Left hindlimb (tissue), 1 donor: ENCODE measurements at places on chromosomes 5 and 9.

DNA sequence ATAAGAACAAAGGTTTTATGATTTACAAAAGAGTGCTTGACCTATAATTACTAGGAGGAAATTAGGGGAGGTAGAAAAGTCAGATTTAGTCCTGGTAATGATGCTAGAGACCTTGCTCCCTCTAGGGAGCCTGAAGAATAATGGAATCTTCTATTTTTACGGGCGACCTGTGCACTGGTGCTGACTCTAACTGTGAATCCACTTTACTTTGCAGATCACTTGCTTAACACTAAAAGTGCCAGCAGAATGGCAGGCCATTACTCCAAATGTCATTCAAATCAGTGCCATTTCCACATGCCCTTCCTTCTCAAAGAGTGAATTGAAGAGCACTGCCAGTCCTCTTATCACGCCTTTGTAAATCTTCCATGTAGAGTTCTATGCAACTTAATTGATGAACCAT lies 359.4 kb upstream of the ARRDC3 start:
- DNase-seq: no peak

- no peak for DNase-seq
These were observed 320.9 kb downstream of the IRX2 start for GRCh38 chr5:2430606-2431005.

DNA sequence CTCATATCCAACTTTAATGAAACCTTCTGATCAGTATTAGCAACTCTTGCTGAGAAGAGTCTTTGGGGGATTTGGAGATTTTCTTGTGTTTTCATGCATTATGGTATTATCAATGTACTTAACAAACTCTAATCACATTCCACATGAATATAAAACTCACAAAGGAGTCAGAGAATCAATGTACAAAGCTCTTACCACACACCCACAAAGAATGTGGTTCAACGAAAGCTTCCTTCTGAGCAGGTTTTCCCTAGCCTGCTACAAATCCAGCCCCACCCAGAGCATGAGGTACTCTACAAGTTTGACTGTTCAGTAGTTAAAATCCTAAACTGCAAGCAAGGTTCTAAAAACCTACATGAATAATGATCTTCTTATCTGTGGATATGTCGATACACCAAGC lies 210.1 kb downstream of the TARS1 start:
- no peak for DNase-seq

- peak; percentile 53 for DNase-seq
These were observed 81.4 kb downstream of the PGM5 start for GRCh38 chr9:68437785-68438184.

DNA sequence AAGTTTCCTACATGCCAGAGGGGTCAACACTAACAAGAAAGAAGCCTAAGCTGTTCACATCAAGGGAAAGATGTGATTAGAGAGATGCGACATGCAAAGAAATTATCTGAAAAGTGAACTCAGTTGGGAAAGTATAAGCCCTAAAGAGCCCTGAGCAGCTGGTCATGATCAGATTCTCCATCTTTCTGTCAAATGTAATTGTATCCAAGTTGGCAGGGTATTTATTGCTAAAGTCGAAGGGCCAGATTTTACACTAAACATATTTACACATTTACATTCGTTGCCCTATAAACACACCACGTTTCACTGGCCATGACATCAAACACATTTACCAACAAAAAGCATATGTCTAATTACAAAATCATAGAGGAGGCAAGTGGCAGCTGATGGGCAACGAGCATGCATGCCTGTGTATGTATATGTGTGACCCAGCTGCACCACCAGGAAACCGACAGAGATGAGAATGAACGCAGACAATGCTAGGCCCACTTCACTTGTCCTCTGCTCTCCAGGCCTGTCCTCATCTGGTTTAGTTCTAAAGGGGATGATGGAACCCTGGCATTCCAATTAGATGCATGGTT lies 6.3 kb downstream of the FOXD1 start:
- no peak for DNase-seq

DNA sequence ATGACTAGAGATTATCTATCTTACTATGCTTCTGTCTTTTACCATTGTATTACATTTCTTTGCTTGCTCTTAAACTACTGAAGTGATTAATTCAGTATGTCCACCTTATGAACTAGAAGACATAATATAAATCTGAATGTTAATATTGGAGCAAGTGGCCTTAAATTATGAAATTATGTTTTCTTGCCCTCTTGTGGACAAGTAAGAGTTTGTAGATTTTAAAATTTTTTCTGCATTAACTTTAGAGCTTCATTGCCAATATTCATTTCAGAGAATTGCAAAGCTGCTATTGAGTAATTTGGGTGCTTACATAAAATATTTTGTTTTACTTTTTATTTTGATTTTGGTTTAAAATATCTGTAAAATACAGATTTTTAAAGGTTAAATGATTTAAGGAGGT lies 55.3 kb downstream of the RANBP17 start:
- DNase-seq: no peak

DNA sequence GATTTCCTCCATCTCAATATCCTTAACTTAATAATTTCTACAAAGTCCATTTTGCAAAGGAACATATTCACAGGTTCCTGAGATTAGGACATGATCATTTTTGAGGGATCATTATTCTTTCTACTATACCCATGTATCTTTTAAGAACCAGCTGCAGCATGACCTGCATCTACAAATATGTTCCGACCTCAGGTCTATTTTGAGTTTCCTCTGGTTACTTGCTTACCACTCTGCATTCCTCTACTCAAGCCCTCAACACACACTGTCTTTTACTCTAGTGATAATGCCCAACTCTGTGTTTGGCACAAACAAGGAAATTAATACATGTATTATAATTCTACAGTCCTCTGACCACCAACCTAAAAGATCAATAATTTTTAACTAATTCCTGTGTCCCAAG lies 386.1 kb downstream of the DNAH5 start:
- no peak for DNase-seq

DNA sequence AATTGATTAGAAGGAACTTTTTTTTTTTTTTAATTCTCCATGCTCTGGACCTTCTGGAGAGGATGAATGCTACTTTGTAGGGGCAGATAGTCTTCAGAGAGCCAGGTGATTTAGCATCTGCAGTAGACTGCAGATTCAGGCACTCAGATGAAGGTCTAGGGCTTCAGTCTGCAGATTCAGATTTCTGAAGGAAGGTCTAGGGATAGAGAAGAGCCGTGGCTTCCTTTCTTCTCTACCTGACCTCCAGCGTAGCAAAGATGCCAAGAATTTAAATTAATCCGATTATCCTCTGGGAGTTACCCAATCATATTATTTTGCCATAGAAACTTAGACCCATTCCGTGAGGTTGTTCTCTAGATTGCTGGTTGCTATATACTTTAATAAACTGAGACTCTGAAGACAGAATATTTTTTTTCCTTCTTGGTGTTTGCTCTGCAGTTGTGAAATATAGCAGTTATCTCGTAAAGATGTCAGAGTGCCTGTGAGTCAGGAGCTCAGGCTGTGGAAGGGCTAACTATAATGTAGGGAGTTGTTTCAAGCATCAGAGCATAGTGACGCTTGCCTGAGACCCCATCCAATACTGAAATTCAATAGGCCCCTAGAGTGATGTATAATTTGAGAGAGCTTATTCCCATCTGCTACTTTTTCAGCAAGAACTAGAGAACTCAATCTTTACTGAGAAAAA lies 132.7 kb upstream of the SLC12A2 start:
- DNase-seq: no peak

DNA sequence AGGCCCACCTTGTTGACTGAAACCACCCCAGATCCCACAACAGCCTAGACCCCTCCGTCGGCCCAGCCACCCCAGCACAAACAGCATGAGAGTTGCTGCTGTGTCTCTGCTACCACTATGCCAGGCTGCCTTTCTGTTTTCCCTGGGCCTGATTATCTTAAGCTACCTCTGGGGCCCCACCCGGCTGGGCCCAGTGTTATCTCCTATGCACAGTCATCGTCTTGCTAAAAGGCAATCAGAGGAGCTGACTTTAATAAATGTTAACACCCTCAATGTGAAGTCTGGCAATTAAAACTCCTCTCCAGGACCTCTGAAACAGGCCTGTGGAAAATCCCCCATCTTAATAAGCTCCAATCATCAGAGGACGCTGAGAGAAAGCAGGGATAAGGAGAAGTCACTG lies 144.9 kb downstream of the FAM114A2 start:
- DNase-seq: no peak

GRCh38 chr9:127973169-127974000 lies 7.4 kb downstream of the EEIG1 start:
- DNase-seq: peak; percentile 32

GRCh38 chr5:135013947-135014570 lies 20.0 kb downstream of the PITX1 start:
- peak; percentile 63 for DNase-seq

DNA sequence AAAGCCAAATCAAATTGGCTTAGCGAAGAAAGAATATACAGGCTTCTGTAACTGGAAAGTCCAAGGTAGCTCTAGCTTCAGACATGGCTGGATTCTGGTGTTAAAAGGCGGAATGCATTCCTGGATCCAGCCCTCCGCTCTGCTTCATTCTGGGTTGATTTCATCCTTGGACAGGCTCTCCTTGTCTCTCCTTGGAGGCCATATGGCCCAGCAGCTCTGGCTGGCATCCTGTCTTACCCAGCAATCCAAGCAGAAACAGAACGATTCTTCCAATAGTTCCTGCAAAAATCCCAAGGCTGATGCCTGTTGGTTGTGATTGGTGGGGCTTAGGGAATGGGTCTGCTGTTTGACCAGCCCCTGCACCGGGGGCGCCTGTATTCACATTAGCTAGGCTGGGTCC lies 37.0 kb upstream of the SAP30L start:
- DNase-seq: no peak

DNA sequence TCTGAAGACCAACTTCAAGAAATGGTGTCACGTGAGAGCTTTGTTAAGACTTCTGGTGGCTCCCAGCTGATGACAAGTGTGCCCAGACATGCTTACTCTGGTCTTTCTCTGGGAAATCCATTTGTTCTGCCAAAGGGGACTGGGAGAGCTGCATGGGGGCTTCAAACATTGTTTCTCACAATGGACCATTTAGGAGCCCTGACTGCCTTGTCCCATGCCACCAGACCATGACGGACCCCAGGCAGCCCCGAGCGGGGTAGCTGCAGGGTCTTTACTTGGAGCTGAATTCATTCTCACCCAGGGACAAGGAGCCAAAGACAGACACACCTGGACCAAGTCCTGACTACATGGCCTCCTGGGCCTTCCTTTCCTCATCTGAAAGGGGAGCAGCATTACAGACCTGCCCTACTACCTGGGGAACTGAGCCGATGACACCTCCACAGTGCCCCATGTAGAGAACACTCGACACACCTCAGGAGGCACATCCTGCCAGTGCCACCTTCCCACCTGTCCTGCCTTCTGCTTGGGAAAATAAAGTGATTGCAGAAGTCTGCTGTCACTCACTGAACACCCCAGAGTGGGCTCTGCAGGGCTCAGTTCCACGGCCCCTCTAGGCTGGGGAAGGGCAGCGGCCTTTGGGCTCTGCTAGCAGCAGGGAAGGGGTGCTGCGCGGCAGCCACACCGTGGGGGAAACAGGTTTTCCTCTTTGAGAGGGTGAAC lies 169.0 kb downstream of the DAB2IP start:
- no peak for DNase-seq

DNA sequence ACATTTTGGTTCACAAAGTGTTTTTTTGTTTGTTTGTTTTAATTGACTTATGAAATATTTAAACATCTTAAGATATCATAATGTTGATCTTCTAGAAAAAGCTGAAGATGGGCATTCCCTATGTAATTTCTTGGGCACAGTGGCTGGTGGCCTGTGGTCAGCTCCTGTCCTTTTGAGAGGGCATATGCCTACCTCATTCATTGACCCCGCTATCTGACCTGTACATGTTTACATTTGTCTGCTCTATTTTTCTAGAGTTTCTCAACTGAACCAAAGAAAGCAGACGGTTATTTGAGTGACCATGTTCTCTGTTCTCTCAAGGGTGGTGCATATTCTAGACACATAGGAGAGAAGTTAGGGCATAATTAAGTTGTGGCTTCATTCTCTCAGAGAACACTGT lies 5.3 kb downstream of the SGCD start:
- DNase-seq: no peak

DNA sequence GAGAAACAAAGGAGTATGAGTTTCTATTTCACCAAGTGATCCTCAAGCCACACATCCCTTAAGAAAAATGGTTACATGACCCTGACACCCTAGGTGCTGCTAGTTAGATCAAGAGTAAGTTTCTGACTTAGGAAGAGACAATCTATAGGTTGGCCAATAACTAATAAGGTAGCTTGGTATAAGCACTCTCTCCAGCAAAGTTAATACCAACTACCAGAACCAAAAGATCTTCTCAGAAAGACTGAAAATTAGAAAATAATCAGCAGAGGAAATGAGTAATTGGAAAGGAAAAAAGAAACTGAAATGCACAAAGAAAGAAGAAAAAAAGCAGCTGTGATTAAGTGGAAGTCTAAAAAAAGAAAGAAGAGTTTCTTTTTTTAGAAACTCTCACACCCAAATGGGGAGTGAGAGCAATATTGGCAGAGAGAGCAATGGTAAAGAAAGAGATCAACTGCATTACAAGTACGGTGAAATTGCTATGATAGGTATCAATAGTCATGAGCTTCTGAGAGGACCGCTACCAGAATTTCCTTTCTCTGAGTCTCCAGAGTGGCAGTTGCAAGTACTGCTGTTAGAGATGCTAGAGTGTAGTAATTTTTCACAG lies 195.5 kb downstream of the TMEM167A start:
- no peak for DNase-seq

DNA sequence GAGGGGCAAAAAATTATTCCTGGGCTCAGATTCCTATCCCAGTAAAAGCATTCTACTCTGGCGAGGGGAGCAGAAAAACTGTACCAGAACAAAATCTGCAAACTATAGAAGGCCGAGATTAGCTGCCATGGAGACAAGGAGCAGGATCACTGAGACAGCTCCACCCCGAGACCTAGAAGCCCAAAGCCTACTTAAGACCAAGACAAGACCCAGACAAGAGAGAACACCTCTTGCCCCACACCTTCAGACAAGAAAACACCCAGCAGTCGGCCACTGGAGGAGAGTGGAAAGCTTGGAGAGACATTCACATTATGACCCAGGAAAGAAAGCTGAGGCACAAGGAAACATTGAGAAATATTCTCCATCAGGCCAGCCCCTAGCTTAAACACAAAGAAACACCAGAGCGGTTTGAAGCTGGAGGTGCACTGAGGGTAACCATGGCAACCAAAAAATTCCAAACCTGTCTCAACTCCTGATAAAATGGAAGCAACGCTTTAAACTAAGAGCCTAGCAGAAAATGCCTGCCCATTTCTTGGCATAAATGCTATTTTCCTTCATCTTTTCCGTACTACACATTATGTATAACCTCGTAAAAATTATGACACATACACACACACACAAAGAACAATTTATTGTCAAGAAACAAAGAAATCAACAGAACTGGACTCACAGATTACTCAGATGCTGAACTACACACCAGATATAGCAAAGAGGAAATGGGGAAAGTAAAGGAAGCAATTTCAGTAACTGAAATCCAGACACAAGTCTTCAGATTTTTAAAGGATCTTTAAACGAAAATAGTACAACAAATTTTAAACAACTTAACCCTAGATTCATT lies 53.8 kb upstream of the FTMT start:
- DNase-seq: no peak

- no peak for DNase-seq
These were observed 16.3 kb upstream of the ANXA1 start for GRCh38 chr9:73135394-73135793.
